Right cardiac atrium (tissue), 5 donors: ENCODE measurements at places on chromosomes 1 and 21.

- DNase-seq = no peak
These were observed 120.7 kb upstream of the KRTAP19-8 start for GRCh38 chr21:31158789-31159581.

GRCh38 chr1:94037392-94038229 lies 83.3 kb downstream of the ABCA4 start:
- DNase-seq = no peak

- DNase-seq = peak; percentile 25
These were observed 6.4 kb downstream of the ADARB1 start for GRCh38 chr21:45080639-45081414.

DNA sequence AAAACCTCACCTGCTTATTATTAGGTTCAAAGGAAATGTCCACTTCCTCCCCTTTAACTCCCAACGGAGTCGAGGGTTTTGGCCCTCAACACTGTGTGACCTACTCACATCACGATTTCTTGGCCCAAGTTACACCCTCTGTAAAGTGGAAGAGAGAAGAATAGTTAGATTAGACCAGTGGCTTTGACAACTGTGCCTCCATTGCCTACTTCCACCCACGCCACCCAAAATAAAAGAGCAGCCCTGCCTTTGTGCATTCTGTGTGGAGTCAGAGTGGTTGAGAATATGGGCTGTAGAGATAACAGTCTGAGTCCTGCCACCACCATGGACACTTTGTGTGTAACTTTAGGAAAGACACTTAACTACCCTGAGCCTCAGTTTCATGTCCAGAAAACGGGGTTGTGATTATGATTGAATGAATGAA lies 4.1 kb upstream of the HDGF start:
- no peak for DNase-seq

DNA sequence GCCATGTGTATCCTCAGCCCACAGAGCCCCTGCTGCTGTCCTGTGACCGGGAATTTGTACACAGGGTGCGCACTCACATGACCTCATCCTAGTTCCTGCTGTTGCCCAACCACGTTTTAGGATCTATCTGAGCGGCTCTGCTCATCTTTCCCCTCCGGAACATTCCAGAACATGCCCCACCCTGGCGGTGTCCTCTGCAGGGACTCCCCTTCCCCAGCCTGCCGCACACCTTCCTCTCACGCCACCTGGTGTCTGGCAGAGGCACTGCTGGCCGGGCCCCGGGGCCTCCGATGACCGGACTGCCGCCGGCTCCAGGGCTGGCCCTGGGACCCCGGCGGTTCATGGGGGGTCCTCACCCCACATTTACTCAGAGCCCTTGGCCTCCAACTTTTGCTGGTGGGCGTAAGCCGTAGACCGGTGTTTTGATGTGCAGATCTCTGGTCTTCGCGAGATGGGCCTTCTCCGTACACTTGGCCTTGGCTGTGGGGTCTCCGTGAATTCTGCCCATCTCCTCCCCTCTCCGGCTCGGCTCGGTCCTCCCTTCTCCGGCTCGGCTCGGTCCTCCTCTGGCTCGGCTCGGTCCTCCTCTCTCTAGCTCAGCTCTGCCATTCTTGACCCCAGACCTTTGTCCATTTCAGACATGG lies 29.5 kb downstream of the ARHGEF16 start:
- DNase-seq = peak; percentile 77

- no peak for DNase-seq
These were observed 873.1 kb downstream of the KCNT2 start for GRCh38 chr1:195735140-195735539.

DNA sequence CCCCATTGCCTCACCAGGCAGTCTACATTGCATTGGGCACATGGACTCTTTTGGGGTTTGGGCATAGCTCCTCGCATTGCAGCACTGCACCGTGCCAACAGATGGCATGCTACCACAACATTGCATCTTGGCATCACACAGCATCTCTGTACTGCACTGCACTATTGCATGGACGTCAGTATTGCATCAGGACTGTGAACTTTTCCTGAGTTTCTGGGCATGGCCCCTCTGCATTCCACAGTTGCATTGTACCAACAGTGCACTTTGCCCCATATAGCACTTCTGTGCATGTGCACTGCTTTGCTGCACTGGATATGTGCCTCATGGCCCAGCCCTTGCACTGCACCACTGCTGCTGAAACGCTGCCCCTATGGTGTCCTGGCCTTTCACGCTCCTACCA lies 9.6 kb downstream of the PTPRU start:
- no peak for DNase-seq

GRCh38 chr1:193537266-193538002 lies 351.0 kb upstream of the B3GALT2 start:
- no peak for DNase-seq

DNA sequence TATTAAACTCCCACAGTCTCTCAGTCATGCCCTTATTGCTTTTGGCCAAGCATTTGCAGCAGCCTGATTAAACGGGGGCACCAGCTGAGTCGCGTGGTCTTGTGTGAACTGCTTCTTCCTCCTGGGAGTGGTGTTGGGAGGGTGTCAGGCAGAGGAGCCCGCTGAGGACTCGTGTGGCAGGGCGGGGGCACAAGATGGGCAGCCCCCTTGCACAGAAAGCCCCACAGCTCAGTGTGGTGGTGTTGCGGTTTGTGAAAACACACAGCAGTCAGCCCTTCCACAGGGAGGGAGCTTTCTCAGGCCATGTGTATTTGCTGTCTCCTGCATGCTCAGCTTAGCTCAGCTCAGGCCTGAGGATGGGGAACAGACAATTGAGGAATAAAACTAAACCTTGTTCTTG lies 22.4 kb downstream of the PEX14 start:
- no peak for DNase-seq

GRCh38 chr1:245652116-245652515 lies 497.3 kb downstream of the KIF26B start:
- DNase-seq = no peak

- peak; percentile 80 for DNase-seq
These were observed 28.5 kb upstream of the SELENON start for GRCh38 chr1:25771221-25772114.

GRCh38 chr1:207651583-207651982 lies 6.7 kb downstream of the CR1L start:
- no peak for DNase-seq

- no peak for DNase-seq
These were observed 233.6 kb downstream of the RPS6KC1 start for GRCh38 chr1:213284626-213285025.

DNA sequence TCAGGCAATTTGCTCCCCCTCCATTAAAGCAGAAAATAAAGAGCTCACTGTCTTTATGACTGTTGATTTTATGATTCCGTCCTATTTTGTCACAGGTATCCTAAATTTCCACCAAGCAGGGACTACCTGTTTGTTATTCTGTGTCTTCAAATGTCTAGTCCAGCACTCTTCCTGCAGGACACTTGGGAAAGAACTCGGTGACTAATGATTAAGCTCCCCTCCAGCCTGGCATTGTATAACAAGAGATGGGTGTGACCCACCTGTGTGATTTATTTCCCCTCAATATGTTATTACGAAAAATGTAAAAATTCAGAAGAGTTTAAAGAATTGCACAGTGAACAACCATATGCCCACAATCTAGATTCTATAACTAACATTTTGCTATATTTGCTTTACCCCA lies 42.9 kb upstream of the LRRN2 start:
- DNase-seq = no peak

- no peak for DNase-seq
These were observed 42.9 kb downstream of the RCAN1 start for GRCh38 chr21:34571994-34572393.

- DNase-seq = no peak
These were observed 260.9 kb upstream of the DMRTA2 start for GRCh38 chr1:50684185-50684584.

DNA sequence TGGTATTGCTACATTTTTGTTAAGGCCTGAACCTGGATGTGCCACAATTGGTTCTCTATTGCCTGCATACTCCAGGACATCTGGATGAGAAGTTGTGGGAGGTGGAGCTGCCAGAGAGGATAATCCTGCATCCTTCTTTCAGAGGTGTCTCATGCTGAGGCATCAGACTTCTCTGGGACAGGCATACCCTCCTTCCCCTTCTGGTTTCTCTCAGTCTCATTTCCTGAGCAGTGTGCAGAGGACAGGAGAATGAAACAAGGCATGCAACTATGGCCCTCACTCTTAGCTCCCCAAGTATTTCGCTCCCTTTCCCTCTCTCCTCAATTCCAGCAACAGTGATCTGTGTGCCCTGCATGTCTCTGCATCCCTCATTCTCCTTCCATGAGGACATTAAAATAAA lies 7.6 kb upstream of the RGSL1 start:
- no peak for DNase-seq

- DNase-seq = no peak
These were observed 322.8 kb downstream of the SEC16B start for GRCh38 chr1:177646757-177647730.

DNA sequence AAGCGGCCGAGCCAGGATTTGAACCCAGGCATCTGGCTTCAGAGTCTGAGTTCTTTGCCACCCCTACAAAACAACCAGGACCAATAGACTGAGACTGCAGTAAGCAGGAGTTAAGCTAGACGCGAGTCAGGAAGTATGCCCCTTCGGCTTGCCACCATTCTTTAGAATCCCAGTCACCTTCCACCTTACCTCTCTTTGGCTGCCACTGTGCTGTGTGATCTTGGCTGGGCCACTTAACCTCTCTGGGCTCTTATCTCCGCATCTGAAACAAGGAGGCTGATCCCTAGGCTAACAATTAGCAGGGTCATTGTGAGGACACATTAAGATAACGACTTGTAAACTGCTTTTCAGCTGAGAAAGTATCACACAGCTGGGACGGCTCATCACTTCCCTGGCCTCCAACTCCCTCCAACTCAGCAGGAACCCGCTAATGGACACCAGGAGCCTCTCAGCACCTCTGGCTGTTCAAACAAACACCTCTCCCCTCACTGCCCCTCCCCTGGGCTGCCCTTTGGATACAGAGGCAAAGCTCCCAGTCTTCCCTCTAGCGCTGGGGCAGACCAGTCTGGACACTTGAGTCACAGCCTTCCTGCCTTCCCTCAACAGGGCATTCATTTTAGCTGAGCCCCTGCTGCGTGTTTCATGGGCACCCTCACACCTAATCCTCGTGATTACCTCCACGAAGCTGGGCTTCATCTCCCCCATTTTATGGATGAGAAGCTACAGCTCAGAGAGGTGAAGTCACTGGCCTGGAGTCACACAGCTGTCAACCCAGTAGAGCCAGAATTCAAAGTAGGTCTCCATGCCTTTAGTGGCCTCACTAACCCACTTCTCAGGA lies 83.2 kb downstream of the CAMK2N1 start:
- DNase-seq = no peak

- DNase-seq = no peak
These were observed 440.9 kb upstream of the LRRC7 start for GRCh38 chr1:69126796-69127195.

GRCh38 chr1:8481650-8482380 lies 163.9 kb downstream of the SLC45A1 start:
- no peak for DNase-seq

DNA sequence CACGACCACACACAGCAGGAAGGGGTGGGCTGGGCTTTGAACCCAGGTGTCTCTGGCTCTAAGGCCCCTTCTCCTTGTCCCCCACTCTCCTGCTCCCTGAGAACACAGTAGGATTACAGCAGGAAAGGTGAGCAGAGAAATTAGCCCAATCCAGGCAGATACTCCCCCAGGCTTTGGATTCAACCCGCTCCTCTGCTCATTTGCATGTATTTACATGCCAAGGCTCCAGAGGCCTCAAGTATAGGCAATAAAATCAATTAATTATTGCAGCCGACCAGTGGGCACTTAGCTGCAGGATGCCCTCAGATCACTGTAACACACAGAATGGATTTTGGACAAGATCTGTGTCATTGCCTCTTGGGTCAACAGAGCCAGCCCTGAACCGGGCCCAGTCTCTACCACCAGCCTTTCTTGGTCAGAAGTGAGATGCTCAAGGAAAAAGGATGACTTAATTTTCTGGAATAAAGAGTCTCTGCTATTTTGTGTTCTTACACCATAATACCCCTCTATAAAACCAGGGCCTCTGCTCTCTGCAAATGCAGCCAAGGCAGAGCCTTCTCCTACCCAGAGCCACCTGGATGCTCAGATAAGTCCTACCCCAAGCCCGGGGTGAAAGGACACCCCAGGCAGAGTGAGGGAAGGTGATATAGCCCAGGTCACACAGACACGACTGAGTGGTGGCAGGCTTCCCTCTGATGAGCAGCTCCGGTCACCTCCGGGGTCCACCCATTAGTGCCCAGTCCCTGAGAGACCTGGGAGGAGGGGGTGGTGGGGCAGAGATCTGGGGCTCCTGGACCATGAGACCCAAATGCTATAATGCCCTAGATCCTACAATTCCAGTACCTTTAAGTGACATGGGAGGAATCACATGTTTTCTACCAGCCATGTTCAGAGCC lies 28.9 kb downstream of the MATN1 start:
- no peak for DNase-seq

DNA sequence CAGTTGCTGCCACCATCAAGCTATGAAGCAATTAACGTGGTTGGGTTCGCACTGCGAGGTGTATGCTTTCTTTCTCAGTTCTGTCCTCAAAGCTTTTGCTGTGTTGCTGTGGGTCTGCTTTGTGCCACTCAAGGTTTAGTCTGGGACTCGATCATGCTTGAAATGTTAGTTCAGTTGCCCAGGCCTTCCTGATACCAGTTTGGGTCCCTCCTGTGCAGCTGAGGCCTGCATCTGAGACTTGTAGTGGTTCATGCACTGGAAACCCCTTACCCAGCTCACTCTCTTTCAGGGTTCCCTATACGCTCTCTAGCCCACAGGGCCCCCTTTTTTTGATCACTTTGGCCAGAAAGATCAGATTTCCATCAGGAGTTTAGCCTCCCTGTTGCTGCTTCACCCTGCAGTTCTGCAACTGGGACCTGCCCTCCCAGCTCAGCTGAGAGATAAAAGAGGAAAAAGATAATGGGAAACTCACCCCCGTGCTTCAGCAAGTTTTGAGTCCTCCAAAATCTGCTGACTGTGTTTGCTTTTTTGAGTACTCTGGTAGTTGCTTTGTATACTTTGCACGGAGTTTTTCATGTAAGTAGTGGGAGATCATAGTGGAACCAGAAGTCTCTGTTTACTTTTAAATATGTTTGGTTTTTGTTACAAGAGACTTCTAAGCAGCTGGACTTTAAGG lies 317.0 kb downstream of the HHAT start:
- DNase-seq = no peak

GRCh38 chr1:6317098-6317760 lies 56.3 kb upstream of the GPR153 start:
- no peak for DNase-seq

DNA sequence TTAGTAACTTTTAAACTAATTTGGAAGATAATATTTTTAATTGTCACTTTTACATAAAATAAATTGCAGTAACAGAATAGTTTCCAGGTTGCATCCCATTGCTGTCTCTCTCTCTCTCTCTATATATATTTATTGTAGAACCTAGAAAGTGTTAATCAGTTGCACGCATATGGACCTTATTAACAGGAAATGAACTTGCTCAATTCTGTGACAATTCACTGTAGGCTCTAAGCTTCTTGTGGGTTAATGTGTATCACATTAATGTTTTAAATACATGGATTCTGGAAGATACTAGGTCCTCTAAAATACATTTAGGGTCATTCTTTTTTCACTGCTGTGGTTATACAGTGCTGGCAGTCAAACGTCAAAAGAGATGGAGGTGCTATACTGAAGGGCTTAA lies 33.1 kb downstream of the LRRC71 start:
- DNase-seq = no peak
